AG04449 (cell line): ENCODE measurements at places on chromosomes 7 and 10.
A peak's percentile ranks its signal among the peaks of the same experiment; 100 is the strongest.

- no peak for DNase-seq
These were observed 23.9 kb upstream of the FAM107B start for GRCh38 chr10:14798636-14799035.

DNA sequence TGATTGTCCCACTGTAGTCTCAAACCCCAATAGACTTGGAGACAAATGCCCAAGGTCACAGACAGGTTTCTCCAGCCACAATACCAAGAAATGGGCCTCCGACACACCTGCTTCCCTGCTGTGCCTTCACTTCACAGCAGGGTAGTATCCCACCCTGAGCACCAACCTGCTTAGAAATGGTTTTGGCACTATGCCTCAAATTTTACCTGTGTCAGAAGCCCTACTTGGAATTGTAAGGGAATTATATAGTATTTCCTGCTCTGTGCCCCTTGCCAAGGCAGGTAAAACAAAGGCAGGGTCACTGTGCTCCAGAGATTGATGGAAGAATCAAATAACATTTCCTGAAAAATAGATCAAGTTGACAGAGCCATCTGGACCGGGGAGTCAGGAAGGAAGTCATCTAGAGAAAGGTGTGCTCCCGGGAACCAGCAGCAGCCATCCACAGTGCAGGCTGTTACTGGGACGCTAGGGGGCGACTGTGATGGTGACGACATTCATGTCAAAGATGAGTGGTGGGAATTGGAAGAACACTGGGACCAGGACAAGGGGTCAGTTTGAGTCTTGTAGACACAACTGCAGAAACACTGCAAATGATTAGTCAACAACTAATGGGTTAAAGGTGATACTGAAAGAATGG, 117.8 kb upstream of the AKR1E2 start:
- no peak for DNase-seq

DNA sequence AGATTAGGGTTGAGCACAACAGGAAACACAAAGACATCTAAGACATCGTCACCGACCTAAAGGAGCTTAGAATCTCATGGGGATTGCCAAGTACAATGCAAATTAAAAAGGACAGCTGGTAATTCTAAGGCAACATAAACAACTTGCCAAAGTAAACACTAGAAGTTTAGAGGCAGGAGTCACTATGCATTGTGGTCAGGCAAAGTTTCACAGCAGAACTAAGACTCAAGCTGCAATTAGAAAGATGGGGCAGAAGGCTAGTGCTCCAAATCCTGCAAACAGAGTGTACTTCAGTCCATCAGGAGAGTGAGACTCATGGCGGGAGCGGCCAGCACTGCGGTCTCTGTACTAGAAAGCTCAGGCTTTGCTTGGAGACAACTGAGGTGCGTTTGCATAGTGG, 52.7 kb downstream of the HIPK2 start:
- peak; percentile 65 for DNase-seq

DNA sequence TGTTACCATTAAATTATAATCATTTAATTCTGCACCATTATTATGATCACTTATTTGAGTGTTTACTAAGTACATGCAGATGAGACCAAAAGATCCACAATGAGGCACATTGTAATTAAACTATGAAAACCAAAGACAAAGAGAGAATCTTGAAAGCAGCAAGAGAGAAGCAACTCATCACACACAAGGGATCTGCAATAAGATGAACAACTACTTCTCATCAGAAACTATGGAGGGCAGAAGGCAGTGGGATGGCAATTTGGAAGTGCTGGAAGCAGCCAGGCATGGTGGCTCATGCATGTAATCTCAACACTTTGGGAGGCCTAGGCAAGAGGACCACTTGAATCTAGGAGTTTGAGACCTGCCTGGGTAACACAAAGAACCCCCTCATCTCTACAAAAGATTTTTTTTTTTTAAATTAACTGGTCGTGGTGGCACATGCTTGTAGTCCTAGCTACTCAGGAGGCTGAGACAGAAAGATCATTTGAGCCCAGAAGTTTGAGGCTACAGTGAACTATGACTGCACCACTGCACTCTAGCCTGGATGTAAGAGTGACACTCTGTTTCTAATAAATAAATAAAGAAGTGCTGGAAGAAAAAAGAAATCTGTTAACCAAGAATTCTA, 47.7 kb downstream of the CDK6 start:
- DNase-seq: no peak

- no peak for DNase-seq
These were observed 30.2 kb downstream of the ALOX5 start for GRCh38 chr10:45404087-45404769.

DNA sequence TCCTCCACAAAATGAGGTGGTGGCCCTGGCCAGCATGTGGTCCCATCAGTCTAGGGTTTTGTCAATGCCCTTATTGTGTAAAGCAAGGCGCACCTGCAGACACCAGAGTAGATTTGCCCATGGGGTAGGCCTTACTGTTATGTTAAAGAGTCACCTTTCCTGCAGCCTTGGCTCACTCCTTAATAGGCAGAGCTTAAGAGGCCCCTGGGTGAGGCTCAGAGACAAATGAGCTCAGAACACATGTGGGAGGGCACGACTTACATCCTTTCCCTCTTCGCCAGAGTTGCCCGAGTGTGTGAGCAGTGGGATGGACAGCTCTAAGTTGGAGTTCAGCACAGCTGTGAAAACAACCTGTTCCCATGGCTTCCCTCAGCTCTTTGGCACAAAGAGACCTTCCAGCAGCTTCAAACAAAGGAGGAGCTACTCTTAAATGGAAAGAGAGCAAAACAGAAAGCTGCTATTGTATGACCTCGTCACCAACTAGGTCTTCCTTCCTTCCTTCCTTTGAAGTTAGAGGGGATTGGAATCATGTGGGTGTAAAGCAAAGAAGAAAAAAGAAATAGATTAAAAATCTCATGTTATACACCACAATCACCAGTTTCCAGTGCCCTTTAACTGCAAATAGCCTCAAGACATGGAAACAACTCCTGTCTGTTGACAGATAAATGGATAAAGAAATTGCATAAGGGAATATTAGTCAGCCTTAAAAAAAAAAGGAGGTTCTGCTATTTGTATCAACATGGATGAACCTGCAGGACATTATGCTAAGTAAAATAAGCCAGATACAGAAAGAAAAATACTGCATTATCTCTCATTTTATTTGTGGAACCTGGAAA, 11.9 kb upstream of the XPNPEP1 start:
- peak; percentile 24 for DNase-seq

DNA sequence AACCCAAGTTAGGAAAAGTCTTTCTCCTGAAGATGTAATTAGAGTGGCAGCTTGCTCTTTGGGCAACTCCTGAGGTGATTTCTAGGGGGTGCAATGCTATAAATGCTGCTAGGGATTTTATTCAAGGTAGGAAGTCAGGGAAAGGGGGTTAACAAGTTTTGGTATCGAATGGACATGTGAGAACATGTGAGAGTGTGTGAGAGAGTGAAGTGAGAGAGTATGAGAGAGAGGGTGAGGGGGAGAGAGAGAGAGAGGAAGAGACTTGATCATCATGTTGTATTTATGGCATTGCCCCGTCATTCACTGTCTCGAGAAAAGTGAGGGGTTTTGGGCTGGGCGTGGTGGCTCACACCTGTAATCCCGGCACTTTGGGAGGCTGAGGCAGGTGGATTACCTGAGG, 50.9 kb downstream of the MCU start:
- no peak for DNase-seq

- no peak for DNase-seq
These were observed 49.6 kb downstream of the SYPL1 start for GRCh38 chr7:106062521-106062931.

DNA sequence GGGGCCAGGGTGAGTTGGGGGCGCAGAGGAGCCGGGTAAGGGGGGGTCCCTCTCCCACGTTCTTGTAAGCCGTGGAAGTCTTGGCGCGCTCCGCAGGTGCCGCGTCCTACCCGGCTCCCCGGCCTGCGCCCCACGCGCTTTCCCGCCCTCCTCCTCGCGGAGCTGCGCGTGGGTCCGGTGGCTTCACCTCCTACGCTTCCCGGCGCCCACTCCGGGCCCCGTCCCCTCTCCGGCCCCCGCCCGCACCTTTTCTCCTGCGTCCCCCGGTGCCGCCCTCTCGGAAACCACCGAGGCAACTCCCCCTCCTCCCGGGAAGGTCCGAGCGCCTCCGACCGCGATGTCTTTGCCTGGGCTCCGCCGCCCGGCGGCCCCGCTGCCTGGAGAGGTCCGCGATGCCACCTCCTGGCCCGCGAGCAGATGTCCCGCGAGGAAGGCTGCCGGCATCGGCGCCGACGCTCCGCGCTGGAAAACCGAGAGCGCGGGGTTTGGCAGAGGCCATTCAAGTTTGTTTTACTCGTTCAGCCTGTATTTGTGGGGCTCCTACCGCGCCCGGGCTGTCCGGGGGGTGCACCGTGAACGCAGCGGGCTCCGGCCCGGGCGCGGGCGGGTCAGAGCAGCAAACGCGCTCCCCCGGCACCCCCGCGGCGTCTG, 2.4 kb upstream of the NKX6-2 start:
- no peak for DNase-seq

GRCh38 chr7:72337390-72338167, 74.6 kb downstream of the CALN1 start:
- no peak for DNase-seq

DNA sequence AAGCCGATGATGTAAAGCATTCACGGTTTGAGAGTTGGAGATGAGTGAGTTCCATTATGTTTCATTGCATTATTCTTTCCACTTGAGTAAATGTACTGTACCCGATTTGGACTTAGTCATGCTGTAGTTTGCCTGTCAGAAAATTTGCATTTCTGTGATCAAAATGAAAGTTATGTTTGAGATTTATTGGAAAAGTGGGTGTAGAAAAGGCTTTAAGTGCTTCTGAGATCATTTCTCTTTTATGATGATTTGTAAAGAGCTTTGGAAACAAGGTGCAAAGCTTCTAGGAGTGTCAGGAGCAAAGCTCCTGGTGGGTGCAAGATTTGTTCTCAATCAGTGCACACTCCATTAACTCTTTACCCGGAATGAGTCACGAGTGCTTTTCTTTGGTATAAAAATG, 204.1 kb upstream of the POM121L12 start:
- DNase-seq: no peak

DNA sequence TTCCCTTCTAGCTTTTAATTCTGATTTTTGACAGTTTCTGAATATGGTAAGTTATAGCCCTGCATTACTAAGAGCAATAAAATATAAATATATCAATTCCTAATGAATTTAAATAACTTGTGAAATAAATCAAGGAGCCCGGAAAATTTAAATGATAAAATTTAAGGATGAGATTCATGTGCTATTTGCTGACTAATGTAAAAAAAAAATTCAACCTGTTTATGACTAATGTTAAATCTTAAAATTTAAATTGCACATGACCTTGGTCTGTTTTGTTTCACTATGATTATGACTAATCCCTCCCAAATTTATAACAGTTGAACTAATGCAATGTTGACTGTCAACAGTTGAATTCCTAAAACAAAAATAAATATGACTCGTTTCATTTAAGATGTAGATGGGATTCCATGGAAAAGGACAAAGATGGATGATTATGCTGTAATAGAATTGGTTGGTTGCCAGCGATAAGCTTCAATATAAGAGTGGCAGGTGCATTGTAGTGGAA, 419.9 kb downstream of the NRG3 start:
- DNase-seq: no peak

GRCh38 chr10:96556003-96556402, 30.8 kb downstream of the TM9SF3 start:
- no peak for DNase-seq

GRCh38 chr7:156929789-156930539, 19.5 kb upstream of the NOM1 start:
- no peak for DNase-seq

DNA sequence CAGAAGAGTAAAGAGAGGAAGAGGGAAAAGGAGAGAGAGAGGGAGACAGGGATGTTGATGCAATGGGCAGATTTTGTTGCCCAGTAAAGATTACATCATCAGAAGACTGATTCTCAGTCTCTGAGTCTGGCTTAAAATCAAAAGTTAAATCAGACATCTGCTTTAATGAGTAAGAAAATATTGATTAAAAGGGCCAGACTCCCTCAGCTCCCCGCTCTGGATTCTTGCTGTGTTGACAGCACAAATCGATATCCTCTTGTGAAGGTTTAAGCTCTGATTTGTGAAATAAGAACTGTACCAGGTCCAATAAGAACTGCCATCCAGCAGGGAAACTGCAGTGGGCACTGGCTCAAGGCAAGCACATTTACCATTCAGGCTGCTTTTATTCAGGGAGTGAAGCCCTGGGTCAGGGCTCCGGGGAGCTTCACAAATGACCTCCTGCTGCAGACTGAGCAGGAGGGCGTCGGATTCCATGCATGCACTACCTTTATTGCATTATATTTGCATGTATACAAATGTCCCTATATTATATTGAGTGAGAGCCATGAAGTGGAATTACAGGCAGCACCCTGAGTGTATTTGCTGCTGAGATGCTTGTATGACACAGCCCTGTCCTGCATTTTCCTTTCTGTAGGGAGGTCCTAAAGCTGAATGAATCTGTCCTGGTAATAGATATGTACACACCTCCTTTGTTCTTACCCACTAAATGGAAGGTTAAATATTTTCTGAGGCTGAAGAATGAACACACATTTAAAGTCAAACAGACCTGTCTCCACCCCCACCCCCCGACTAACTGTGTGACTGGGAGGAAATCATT, 401.5 kb downstream of the REEP3 start:
- DNase-seq: no peak

DNA sequence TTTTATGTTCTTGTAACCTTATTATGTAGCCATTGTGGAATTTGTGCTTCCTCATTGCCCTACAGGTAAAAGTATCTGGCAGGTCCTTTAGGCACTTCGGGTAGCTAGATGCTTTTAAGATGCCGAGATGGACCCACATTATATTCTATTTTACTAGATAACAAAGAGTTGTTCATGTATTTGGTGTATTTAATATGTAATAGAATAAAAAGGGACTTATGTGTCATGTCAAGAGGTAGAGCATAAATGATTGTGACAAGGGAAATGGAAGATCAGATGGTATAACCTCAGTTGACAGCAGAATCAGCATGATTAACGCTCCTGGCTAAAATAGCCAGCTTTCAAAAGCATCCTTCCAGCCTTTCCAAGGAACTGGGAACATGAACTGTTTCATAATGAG, 50.6 kb downstream of the NPY start:
- no peak for DNase-seq
